Right ventricle myocardium inferior (tissue), 1 donor: ENCODE measurements at places on chromosomes 12 and 14. TPM values are rescaled to one million over a fixed set of nuclear protein-coding genes. Genes with fewer than 3 reads are reported as not detected.

Gene SPRING1
- total RNA-seq = 9.4 TPM

Gene CLEC4A
- total RNA-seq = 1.2 TPM

Gene GPRC5A
- 1.7 TPM for total RNA-seq

Gene CMKLR1
- 10.6 TPM for total RNA-seq

Gene CDC42BPB
- 68.9 TPM for total RNA-seq

Gene ADSS1
- 191 TPM for total RNA-seq

Gene CCDC177
- not detected for total RNA-seq

Gene NDRG2
- total RNA-seq = 321 TPM

Gene CISTR
- total RNA-seq = 1.7 TPM

Gene MYF5
- not detected for total RNA-seq

Gene ENDOU
- not detected for total RNA-seq

Gene KRT6C
- total RNA-seq = not detected

Gene TAS2R19
- total RNA-seq = 0.49 TPM

Gene P2RX7
- 2.0 TPM for total RNA-seq

Gene RASSF8
- total RNA-seq = 26.2 TPM

Gene FKBP11
- total RNA-seq = 3.7 TPM

GRCh38 chr12:2925322-2925995 lies 33.7 kb upstream of the TEAD4 start:
- DNase-seq = no peak

- DNase-seq = no peak
These were observed 20.5 kb upstream of the FAM181A start for GRCh38 chr14:93906341-93907329.

- no peak for DNase-seq
These were observed 43.2 kb upstream of the PNMA1 start for GRCh38 chr14:73757381-73757780.

DNA sequence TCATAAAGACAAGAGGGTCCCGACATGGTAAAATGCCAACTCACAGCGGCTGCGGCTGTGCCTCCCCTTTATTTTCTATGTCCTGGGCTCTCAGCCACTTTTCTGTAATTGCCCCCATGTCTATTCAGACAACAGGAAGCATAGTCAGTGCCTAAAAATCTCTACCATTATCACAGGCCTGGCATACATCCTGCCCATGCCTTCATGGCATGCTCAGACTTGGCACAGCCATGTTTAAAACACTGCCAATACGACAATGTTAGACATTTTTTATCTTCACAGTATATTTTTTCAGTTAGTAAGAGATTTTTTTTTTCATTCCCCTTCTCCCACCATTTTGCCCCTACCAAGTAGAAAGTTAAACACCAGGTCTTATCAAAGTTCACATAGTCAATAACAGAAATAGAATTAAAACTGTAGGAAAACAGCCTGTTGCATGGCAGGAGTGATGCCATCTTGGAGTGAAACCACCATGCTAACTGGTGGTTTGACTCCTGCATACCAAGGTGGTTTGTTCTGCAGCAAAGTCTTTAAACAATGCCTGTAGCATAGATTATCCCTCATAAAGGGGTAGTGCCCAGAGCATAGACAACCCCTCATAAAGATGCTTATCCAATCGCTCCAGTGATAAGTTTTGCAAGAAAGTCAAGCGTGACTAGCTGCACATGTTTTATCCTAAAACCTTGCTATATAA lies 18.9 kb upstream of the CERS5 start:
- DNase-seq = no peak

GRCh38 chr12:57107456-57108155 lies 3.6 kb downstream of the STAT6 start:
- DNase-seq = no peak

- DNase-seq = no peak
These were observed 342.5 kb downstream of the SLC16A7 start for GRCh38 chr12:59938190-59938962.

DNA sequence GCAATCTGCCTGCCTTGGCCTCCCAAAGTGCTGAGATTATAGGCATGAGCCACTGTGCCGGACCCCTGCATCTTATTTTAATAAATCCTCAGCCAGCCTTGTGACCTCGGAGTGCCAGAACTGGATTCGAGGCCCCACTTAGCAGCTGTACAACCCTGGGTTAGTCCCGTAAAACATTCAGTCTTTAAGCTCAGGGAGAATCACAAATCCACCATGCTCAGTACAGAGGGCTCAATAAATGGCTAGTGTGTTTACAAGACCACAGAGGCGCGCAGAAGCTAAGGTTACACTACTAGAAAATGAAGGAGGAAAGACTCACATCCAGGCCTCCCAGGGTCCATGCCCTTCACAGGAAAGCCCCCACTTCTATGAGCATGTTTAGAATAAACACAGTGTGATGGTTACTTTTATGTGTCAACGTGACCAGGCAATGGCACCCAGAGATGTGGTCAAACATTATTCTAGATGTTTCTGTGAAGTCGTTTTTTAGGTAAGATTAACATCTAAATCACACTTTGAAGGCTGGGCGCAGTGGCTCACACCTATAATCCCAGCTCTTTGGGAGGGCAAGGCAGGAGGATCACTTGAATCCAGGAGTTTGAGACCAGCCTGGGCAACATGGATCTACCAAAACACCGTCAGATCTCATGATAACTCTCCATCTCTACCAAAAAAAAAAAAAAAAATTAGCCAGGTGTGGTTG lies 55.3 kb downstream of the CLMN start:
- no peak for DNase-seq

- no peak for DNase-seq
These were observed 64.4 kb upstream of the PTHLH start for GRCh38 chr12:28036940-28037339.

GRCh38 chr12:118330421-118331018 lies 42.2 kb downstream of the TAOK3 start:
- no peak for DNase-seq

GRCh38 chr14:61567838-61568571 lies 127.3 kb upstream of the HIF1A start:
- DNase-seq = peak; percentile 71

DNA sequence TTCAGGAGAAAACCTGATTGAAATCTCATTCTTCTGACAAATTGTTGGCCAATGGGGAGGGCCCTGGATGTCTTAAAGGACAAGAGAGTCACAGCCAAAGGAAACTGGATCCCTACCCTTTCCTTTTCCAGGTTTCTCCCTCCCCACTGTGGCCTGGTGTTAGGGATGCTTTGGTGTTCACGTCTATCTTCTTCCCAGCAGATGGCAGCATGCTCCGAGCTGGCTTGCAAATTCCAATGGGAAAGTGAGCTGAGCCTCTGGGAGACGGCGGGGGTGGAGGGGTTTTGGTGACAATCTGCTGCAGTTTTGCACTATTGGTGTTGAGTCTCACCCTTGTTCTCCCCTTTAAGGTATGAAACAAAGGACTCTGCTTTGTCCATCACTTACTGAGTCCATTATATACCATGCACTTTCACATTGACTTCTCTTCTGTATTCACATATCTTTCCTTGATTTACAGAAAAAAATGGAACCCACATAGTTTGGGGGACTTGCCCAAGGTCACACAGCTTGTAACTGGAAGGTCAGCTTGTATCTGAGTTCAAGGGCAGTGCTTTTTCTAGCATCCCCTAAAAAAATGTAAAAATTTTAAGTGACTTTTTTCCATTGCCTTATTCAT lies 39.3 kb downstream of the CCDC177 start:
- DNase-seq = no peak

GRCh38 chr12:24721191-24721590 lies 227.7 kb downstream of the BCAT1 start:
- DNase-seq = no peak

GRCh38 chr12:2673966-2674810 lies 120.6 kb upstream of the FKBP4 start:
- no peak for DNase-seq

- DNase-seq = no peak
These were observed 19.8 kb upstream of the TESC start for GRCh38 chr12:117118838-117119591.

DNA sequence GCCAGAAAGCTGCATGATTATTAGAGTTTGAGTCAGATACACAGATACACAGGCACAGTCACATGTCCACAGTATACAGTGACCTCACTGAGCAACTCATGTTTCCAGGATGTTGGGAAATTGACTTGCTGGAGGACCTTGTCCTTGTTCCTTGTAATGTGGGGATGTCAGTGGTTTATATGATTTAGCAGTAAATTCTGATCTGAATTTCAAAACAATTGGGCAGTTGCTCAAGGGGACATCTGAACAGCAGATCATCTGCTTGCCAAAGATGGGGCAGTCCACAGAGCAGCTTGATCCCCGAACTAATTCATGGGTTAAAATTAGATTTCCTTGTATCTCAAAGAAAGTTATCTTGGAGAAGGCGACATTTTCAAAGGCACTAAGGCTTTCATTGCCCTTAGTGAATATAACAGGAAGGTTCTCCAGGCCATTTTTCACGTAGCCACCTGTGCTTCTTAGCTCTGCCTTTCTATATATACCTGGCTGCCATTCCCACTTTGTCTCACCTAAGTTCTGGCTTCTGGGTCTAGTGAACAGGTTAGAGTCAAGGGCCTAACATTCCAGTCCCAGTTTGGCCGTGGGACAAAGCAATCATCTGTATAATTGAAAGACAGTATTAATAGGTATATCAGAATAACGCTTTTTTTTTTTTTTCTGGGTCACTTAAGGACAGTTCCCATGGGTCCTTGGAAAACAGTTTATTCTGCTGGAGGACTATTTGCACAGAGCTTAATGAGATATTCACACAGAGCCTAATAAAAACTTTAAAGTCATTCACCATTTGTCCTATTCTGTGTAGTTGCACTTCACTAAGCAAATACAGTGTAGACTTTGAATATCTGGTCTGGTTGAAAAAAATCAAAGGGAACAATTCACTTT lies 64.9 kb upstream of the STRN3 start:
- DNase-seq = no peak

DNA sequence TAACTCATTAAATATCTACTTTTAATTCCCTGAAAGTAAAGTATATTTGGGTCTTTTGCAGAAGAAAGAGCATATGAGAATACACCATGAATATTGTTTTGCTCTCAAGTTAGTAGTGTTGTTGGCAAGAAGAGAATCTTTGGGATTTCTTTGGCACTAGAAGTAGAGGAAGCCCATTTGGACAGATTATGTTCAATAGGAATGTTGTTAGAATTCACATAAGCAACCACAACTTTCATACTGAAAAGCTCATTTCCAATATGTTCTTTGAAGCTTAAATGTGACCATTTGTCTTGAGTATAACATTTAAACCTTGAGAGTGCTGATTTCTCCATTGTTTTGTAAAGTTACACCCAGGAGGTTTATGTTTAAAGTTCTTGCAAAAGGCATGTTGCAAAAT lies 37.6 kb downstream of the PLEKHG7 start:
- DNase-seq = no peak

DNA sequence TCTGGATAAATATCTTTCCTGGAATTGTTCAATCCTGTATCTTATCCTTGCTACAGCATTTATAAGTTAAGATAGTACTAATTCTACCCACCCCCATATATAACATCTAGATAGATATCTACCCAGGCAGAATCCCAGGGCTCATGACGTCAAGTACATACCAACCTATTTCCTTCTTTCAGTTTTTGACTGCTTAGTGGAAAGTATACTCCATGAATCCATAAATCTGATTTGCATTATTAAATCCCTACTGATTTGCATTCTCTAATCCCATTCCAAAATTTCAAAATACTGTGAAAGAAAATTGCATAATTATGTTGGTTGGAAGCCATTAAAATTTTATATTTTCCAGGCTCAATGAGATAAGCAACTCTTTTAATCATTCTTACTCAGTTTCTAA lies 111.7 kb downstream of the KITLG start:
- DNase-seq = no peak

DNA sequence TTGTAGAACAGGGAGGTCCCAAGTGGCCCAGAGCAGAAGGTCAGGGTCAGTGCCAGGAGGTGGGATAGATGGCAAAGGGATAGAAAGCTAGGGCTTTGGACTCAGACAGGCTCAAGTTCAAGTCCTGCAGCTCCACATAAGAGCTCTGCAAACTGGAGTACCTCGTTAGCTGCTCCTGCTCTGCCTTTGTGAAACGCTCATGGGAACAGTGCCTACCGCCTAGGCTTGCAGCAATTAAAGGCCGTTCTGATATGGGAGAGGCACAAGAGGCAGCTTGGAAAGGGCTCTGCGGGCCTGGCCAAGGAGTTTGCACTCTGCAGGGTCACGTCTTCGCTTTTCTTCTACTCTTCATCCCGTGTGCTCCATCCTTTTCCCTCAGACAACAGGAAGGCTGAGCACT lies 54.1 kb downstream of the MAP1LC3B2 start:
- DNase-seq = no peak

- DNase-seq = no peak
These were observed 80.2 kb downstream of the RMST start for GRCh38 chr12:97542666-97543280.

DNA sequence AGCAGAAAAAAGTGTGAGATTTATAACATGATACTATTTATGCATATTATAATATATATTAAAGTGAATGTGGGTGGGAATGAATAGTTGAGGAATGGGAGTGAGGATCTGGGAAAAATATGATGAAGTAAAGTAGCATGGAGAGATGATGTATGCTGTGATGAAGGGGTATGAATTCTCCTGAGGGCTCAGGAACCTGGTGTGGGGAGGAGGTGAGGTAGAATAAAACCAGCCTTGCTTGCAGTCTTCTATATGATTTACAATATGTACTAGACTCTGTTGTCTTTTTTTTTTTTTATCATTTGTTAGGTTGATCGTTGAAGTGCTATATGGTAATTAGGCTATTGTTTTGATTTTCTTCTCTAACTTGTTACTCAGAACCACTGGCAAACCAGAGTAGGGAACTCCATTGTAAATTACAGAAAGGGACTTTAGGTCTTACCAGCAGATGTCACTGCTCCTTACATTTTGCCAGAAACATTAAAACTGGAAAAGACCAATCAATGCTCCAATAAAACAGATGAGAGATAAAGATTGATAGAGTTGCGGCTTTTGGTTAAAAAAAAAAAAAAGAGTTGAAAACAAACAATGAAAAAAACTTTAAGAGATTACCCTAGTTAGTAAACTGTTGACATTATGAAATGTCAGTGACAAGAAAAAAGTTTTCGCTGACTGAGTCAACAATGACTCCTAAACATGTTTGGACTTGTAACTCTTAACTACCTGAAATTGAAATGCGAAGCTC lies 39.9 kb downstream of the ATL1 start:
- no peak for DNase-seq

DNA sequence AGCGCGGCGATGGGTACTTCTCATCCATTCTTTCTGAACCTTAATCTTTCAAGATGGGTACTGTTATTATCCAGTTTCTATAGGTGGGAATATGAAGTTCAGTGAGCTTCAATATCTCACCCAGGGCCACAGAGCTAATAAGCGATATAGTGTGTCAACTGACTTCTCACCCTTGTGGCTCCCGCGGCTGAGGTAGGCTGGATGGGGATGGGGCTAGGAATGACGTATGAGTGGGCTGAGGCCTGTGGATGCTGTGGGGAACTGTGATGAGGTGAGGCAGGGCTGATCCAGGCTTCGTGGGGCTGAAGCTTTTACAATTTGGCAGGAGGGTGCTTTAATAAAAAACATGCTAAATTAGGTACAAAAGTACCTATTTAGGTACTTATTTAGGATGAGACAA lies 32.9 kb upstream of the ATP23 start:
- no peak for DNase-seq

DNA sequence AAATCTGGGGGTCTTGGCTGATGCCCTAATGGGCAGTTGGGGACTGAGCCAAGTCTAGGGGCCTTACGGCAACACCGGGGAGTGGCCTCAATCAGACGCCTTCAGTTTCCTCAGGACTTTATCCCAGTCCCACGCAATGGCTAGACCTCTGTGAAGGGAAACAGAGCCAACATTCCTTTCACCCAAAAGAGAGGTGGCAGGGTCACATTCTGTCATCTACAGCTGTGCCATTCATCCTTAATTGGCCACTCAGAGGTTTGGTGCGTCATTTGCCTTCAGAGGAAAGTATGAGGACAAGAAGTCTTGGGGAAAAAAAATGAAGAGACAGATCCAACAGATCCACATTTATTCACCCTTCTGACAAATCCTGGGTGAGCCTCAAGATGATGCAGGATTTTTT lies 166.9 kb upstream of the AVPR1A start:
- DNase-seq = no peak
